ENCODE measurements at places on chromosomes 1 and 21.

GRCh38 chr1:1768249-1768992, 9.8 kb downstream of the NADK start:
- no peak for DNase-seq

DNA sequence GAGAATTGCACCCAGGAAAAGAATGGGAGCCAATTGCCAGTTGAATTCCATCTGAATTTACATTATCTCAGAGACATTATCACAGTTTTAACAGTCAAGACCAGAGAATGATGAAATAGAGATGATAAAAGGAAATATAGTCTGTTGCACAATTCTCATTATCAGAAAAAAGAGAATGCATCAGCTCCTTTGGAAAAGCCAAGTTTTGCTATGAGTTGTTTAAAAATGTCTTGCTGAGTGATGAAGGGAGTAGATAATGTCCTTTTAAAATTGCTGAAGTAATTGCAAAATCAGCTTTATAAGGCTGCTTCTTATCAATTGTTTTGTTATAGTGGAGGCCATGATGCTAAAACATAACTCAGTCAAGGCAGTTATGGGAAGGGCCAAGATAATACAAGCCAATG, 37.9 kb upstream of the EEIG2 start:
- DNase-seq: no peak

- peak; percentile 23 for DNase-seq
Observed at GRCh38 chr1:167629681-167630567, at the start of gene RCSD1. TSS of gene RCSD1 (plus strand) at chr1:167630232. CDS start at chr1:167630424, 192 bp downstream.

GRCh38 chr1:24391882-24392603, 21.5 kb downstream of the STPG1 start:
- peak; percentile 53 for DNase-seq

Data from uterus (tissue), 4 donors.